Cortex of kidney (tissue), 1 donor: ENCODE measurements at places on chromosomes 1 and 21.

- no peak for DNase-seq
These were observed 142.1 kb upstream of the ARHGEF16 start for GRCh38 chr1:3312310-3312897.

GRCh38 chr1:33370301-33370700, 49.4 kb upstream of the A3GALT2 start:
- no peak for DNase-seq

DNA sequence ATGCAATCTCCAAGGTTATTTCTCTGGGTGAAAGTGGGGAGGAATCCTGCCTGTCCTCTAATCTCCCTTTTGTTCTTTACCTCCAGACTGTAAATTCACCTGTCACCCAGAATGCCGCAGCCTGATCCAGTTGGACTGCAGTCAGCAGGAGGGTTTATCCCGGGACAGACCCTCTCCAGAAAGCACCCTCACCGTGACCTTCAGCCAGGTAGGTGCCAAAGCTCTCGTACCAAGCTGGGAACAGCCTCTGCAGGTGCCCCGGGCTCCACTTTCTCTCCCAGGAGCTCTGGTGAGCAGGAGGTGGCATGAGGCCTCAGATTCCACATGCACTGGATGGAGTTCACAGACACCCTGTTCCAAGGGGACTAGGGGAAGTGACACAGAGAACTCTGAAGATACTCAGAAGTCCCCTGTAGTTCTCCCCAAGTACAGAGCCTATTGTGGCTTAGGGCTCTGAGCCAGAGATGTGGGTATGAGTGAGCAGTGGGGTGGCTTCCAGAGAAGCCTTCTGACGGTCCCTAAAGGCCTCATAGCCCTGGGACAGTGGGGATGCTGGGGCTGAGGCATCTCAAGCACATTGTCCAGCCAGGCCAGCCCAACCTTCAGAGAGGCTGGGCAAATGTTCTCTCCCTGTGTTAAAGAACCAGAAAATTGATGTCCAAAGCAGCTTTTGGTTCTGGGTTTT, 30.9 kb downstream of the RASSF5 start:
- no peak for DNase-seq

GRCh38 chr1:111743679-111744101, 4.5 kb upstream of the INKA2 start:
- DNase-seq, result no peak

DNA sequence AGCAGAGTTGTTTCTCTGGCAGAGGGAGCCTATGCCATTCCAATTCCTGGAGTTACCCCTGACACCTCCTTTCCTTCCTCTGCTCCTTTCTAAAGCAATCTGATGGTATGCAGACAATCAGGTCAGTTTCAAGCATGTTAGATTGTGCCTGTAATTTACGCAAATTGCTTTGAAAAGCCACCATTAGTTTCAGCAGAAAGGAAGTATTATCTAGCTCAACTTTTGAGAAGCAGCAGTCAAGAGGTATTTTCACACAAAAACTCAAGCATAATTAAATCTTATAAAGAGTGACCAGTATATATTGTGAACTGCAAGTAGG, 2.2 kb downstream of the ERRFI1 start:
- no peak for DNase-seq

DNA sequence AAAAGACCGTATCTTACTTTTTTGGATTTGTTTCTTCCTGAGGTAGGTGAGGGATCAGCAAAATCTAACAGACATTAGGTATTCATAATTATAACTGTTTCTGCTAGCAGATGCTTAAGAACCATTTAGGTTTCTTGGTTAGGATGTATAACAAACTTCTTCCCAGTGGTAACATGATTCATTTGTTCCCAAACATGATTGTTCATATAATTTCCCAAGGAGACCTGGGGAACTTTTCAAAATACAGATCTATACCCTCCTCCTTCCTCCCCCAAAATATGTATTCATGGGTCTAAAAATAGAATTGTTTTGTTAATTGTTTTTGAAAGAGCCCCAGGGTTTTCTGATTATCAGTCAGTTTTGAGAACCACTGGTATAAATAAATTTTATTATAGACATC, 228.2 kb downstream of the COP1 start:
- DNase-seq, result no peak

DNA sequence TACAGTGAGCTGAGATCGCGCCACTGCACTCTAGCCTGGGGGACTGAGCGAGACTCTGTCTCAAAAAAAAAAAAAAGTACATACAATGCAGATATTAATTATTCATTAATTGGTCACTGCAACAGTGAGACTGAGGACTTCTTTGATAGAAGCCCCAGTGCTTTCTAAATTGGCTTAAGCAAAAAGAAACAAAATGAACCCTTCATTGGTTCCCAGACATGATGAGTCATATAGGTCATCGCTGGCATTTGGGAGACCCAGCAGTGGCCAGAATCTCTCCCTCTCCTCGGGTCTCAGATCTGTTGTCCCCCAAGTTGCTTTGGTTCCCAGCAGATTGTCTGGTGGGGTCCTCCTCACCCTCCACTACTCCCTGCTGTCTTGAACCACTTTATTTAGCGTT, 144.9 kb downstream of the KAZN start:
- no peak for DNase-seq

DNA sequence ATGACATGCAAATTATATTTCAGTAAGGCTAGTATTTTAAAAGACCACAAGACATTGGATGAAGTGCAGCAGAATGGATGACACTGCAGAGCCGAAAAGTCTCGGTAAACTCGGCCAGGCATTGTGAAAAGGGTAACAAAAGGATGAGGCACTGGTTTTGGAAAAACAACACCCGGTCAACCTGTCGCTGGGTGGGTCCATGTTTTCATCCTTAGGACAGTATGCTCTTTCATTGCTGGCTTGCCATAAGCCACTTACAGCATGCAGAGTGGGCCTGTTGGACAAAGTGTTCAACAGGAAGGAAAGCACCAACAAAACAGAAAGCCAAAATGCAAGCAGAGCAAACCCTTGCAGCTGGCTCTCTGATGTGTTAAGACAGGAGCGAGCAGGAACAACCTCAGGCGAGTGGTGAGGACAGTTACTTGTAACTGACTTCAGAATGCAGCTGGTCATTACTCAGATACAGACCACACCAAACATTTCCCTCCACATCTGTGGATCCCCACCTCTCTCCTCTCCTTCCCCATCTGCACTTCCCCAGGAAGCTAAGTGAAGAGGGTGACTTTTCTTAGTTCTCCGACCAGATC, 2.9 kb upstream of the RCAN1 start:
- DNase-seq, result no peak

- DNase-seq, result no peak
These were observed 119.1 kb downstream of the PTPRU start for GRCh38 chr1:29355375-29355774.

GRCh38 chr1:232319518-232320210, 310.3 kb downstream of the SIPA1L2 start:
- no peak for DNase-seq

- DNase-seq, result no peak
These were observed 18.6 kb downstream of the INSRR start for GRCh38 chr1:156840186-156840897.

DNA sequence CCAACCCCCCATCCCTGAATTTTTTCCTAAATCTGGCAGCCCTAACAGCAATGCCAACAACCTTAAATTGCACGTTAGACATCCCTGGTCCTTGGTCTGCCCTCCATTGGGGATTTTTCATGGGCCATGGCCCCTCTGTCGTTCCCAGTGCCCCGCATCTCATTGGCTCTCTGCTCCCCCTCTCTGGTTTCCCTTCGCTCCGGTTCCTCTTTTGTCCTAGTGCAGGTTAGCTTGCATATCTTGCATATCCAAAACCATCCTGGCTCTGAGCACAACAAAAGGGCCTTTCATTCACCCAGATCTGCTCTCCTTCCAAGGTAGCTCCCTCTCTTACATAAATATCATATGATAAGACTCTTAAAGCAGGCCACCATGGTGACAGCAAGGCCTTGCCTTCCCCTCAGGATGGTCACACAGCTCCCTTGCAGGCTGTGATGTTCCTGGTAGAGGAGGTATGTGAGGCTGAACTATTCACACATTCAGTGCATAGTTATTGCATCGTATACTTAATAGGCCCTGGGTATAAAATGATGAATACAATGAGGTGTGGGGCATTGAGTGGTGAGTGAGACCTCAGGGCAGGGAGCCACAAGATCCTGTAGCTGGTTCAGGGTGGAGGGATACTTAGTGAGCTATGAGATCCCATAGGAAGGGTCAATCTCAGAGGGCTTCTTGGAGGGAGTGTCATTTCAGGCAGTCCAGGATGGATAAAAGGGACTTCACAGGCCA, 45.2 kb downstream of the TENT5C start:
- no peak for DNase-seq

GRCh38 chr1:5991381-5992025, 722 bp downstream of the NPHP4 start:
- DNase-seq, result no peak

GRCh38 chr1:173015629-173016028, 35.1 kb downstream of the TNFSF18 start:
- DNase-seq, result no peak

GRCh38 chr1:23126801-23127200, 41.9 kb downstream of the LUZP1 start:
- no peak for DNase-seq

GRCh38 chr1:40224040-40224439, 23.7 kb upstream of the TMCO2 start:
- DNase-seq, result no peak

- DNase-seq, result no peak
These were observed 6.2 kb upstream of the KCNA10 start for GRCh38 chr1:110525249-110525595.

- DNase-seq, result no peak
These were observed 11.3 kb upstream of the RHEX start for GRCh38 chr1:206041640-206042039.
